ENCODE measurements at places on chromosomes 16 and 17. TPM values are rescaled to one million over a fixed set of nuclear protein-coding genes. Genes with fewer than 3 reads are reported as not detected.

TMEM92 gene
- 13.4 TPM for polyA plus RNA-seq

DNA sequence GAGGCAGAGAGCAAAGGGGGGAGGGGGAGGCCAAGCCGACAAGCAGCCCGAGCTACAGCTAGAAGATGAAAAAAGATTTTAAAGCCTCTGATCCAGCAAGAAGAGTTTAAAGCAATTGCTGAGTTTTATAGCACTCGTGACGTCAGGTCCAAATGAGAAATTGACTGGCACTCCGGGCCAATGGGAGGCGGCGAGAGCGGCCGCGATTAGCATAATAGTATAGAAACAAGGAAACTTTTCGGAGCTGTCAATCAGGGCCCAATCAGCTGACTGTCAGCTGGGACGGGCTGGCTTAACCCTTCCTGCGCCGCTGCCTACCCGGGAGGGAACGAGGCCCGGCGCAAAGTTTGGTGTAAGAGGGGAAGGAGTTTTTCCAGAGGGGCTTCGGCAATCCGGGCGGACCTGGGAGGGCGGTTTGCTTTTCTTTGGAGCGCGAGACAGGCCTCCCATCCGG lies at the start of gene MAF:
TSS of gene MAF (minus strand) at position 100 of the 454 bp plus-strand sequence. CDS start 835 bp downstream, outside the sequence.
- no peaks in the 10 kb centered on the region for H3K36me3 ChIP-seq
- peak; percentile 91 for DNase-seq
- peaks cover 29% of the 10 kb centered on the region for H3K4me1 ChIP-seq
- H3K27ac ChIP-seq, result no peak within 1 kb of the TSS

- peaks cover 4% of the 10 kb centered on the region for H3K27me3 ChIP-seq
- H3K4me3 ChIP-seq, result peak overlapping the region; percentile 95
- peak; percentile 71 for DNase-seq
- no peaks in the 10 kb centered on the region for H3K36me3 ChIP-seq
Measured at GRCh38 chr17:28570716-28571360, 486 bp downstream of the PIGS start.

RNF227 gene
- polyA plus RNA-seq, result 0.35 TPM

GRCh38 chr16:86899757-86900156 lies 321.4 kb downstream of the FOXL1 start:
- no peak overlapping the region for H3K27ac ChIP-seq
- no peak for DNase-seq
- no peaks in the 10 kb centered on the region for H3K36me3 ChIP-seq
- H3K4me3 ChIP-seq, result no peak overlapping the region
- no peaks in the 10 kb centered on the region for H3K4me1 ChIP-seq

- no peak overlapping the region for H3K4me3 ChIP-seq
- no peaks in the 10 kb centered on the region for H3K4me1 ChIP-seq
- H3K36me3 ChIP-seq, result no peaks in the 10 kb centered on the region
- no peak overlapping the region for H3K27ac ChIP-seq
Measured at GRCh38 chr17:21537302-21537701, 155.0 kb upstream of the KCNJ18 start.
